ENCODE measurements at places on chromosomes 7 and 10. TPM values are rescaled to one million over a fixed set of nuclear protein-coding genes. Genes with fewer than 3 reads are reported as not detected.

DNA sequence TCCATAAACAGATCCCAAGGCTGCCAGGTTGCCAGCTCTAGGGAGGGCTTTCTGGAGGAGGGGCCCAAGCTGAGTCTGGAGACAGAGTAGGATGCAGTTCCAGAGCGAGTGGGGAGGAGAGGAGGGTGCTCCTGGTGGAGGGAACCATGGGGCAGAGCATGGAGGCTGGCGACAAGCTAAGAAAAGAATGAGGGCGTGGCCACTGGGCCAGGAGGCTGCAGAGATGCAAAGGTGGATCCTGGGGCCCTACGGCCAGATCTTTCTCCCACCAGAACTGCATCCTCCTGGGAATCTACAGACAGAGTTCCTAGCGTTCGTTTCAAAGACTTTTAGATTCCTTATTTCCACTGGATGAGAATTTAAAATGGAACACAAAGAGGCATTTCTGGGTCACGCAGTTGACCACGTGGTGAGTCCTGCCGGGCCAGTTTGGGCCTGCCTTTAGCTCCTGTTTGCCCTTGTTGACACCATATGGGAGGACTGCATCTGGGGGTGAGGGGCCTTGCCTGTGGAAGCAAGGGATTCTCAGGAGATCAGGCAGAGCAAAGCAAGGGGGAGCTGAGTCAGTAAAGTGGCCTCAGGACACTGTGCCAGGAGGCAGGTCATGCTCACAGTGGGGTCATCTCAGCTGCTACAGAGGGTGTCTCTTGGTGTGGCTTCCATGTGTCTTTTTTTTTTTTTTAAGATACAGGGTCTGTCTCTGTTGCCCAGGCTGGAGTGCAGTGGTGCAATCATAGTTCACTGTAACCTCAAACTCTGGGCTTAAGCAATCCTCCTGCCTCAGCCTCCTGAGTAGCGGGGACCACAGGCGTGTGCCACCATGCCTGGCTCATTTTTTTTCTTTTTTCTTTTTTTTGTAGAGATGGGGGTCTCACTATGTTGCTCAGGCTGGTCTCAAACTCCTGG is 137.8 kb downstream of the SH3PXD2A start:
- H3K4me3 ChIP-seq = no peak overlapping the region
- no peak overlapping the region for H3K27ac ChIP-seq
- H3K4me1 ChIP-seq = no peaks in the 10 kb centered on the region

- H3K4me3 ChIP-seq = no peak overlapping the region
- H3K27me3 ChIP-seq = no peaks in the 10 kb centered on the region
- peak overlapping the region; percentile 53 for H3K27ac ChIP-seq
- no peaks in the 10 kb centered on the region for H3K36me3 ChIP-seq
These were observed 49.5 kb upstream of the SLC29A3 start for GRCh38 chr10:71269301-71270288.

DNA sequence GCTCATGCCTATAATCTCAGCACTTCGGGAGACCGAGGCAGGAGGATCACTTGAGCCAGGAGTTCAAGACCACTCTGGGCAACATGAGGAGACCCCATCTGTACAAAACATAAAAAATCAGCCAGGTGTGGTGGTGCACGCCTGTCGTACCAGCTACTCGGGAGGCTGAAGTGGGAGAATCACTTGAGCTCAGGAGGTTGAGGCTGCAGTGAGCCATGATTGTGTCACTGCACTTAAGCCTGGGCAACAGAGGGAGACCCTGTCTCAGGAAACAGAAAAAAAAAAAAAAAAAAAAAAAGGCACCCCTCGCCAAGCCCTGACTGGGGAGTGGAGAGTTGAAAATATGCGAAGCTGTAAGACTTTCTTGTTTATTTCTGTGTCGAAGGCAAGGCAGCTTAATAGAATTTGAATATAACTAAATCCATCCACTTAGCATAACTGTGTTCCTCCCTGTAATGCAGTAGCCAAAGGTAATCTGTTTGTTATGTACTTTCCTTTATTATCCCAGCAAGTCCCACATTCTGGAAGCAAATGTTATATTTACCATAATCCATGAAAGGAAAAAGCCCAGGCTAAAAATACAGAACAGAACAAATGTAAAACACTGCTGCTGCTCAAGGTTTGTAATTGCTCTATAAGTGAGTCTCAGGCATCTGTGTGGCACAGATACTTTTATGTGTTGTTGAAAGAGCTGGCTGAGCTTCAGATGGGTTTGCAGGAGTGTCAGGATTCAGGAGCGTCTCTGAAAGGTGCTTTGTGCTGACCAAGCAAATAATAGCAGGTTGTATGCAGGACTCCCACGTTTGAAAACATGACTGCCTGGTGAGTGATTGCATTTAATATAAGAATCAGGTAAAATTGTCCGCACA is 127.2 kb downstream of the CELF2 start:
- H3K36me3 ChIP-seq = no peaks in the 10 kb centered on the region
- no peaks in the 10 kb centered on the region for H3K27me3 ChIP-seq
- peak overlapping the region; percentile 72 for H3K27ac ChIP-seq
- no peak for DNase-seq

DNA sequence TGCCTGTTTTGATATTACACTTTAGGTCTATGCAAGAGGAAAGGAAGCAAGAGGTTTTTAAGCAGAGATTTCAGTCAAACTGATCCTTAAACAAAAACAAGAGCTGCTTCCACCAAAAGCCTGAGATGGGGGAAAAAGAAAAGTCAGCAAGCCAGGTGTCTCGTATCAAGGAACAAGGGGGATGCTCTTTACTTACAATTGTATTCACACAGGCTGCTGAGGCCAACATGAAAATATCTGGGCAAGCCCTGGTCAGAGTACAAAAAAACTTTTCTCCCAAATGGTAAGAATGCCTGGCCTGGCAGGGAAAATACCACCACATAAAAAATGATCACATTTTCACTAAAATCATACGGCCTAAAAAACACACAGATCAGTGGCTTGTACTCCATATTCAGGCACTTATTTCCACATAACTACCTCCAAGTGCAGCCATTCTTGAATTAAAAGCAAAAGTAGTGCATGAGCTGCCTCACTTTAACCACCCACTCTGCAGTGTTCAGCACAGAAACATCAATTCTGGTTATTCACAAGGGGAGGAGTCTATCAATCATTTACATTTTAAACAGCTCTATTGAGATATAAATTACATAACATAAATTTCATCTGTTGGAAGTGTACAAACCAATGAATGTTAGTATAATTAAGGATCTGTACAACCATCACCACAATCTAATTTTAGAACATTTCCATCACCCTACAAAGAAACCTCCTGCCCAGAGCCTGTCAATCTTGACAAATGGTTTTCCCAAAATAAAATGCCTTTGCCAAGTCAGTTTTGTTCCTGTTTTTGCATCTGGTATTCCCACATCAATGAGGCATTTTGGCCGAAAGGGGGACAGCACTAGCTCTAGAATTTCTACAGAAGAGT is 70.2 kb downstream of the GRB10 start:
- DNase-seq = no peak
- peaks cover 64% of the 10 kb centered on the region for H3K4me1 ChIP-seq
- no peak overlapping the region for H3K4me3 ChIP-seq
- H3K36me3 ChIP-seq = no peaks in the 10 kb centered on the region
- no peaks in the 10 kb centered on the region for H3K27me3 ChIP-seq

GRCh38 chr10:125370578-125370977 is 210.2 kb upstream of the CTBP2 start:
- no peak for DNase-seq
- no peak overlapping the region for H3K4me3 ChIP-seq
- peaks cover 10% of the 10 kb centered on the region for H3K27me3 ChIP-seq
- H3K27ac ChIP-seq = no peak overlapping the region

- no peak for DNase-seq
- no peaks in the 10 kb centered on the region for H3K36me3 ChIP-seq
- H3K27me3 ChIP-seq = no peaks in the 10 kb centered on the region
- H3K27ac ChIP-seq = no peak overlapping the region
These were observed 66.7 kb downstream of the CCDC3 start for GRCh38 chr10:12934777-12935176.

DNA sequence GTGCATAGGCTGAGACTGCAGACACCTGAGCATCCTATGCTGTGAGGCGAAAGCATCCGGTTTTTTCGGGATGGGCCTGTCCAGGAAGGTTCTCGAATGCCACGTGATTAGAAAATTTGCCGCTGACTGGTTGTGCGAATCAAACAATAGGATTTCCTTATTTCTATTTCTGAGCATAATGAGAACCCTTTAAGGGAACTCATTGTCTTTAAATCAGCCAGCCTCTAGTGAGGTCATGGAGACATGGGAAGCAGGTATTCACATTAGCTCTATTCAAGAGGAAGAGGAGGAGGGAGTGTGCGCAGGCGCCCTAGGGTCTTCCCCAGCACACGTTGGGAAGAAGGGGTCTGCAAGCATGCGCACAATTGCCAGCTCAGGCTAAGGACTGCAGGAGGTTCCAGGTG is 5.6 kb downstream of the GIMAP1 start:
- H3K4me3 ChIP-seq = no peak overlapping the region
- no peak for DNase-seq
- H3K27ac ChIP-seq = peak overlapping the region; percentile 42
- H3K4me1 ChIP-seq = peaks cover 62% of the 10 kb centered on the region
- H3K27me3 ChIP-seq = no peaks in the 10 kb centered on the region

DNA sequence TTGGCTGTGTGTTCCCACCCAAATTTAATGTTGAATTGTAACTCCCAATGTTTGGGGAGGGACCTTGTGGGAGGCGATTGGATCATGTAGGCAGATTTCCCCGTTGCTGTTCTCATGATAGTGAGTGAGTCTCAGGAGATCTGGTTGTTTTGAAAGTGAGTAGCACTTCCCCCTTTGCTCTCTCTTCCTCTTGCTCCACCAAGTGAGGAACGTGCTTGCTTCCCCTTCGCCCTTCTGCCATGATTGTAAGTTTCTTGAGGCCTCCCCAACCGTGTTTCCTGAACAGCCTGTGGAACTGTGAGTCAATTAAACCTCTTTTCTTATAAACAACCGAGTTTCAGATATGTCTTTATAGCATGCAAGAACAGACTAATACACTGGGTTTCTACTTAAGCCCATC is 176.3 kb downstream of the CDK14 start:
- H3K36me3 ChIP-seq = peaks cover 26% of the 10 kb centered on the region
- H3K4me1 ChIP-seq = no peaks in the 10 kb centered on the region
- DNase-seq = no peak
- no peak overlapping the region for H3K4me3 ChIP-seq
- no peaks in the 10 kb centered on the region for H3K27me3 ChIP-seq

DNA sequence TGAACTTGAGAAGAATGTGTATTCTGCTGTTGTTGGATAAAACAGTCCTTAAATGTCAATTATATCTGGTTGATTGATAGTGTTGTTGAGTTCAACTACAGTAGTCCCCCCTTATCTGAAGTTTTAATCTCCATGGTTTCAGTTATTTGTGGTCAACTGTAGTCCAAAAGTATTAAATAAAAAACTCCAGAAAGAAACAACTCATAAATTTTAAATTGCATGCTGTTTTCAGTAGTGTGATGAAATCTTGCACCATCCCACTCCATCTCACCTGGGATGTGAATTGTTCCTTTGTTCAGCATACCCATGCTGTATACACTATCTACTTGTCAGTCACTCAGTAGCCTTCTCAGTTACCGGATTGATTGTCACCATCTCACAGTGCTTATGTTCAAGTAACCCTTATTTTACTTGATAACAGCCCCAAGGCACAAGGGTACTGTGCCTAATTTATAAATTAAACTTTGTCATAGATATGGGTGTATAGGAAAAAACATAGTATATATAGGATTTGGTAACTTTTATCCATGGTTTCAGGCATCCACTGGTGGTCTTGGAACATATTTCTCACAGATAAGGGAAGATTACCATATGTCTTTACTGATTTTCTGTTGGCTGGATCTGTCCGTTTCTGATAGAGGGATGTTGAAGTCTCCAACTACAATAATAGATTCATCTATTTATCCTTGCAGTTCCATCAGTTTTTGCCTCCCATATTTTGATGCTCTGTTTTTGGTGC is 57.1 kb downstream of the AOAH start:
- H3K4me1 ChIP-seq = no peaks in the 10 kb centered on the region
- H3K36me3 ChIP-seq = no peaks in the 10 kb centered on the region
- no peaks in the 10 kb centered on the region for H3K27me3 ChIP-seq

GRCh38 chr10:79123547-79123963 is 54.8 kb downstream of the ZMIZ1 start:
- H3K27me3 ChIP-seq = no peaks in the 10 kb centered on the region
- DNase-seq = no peak
- H3K36me3 ChIP-seq = peaks cover 92% of the 10 kb centered on the region
- peak overlapping the region; percentile 45 for H3K27ac ChIP-seq
- no peak overlapping the region for H3K4me3 ChIP-seq

DNA sequence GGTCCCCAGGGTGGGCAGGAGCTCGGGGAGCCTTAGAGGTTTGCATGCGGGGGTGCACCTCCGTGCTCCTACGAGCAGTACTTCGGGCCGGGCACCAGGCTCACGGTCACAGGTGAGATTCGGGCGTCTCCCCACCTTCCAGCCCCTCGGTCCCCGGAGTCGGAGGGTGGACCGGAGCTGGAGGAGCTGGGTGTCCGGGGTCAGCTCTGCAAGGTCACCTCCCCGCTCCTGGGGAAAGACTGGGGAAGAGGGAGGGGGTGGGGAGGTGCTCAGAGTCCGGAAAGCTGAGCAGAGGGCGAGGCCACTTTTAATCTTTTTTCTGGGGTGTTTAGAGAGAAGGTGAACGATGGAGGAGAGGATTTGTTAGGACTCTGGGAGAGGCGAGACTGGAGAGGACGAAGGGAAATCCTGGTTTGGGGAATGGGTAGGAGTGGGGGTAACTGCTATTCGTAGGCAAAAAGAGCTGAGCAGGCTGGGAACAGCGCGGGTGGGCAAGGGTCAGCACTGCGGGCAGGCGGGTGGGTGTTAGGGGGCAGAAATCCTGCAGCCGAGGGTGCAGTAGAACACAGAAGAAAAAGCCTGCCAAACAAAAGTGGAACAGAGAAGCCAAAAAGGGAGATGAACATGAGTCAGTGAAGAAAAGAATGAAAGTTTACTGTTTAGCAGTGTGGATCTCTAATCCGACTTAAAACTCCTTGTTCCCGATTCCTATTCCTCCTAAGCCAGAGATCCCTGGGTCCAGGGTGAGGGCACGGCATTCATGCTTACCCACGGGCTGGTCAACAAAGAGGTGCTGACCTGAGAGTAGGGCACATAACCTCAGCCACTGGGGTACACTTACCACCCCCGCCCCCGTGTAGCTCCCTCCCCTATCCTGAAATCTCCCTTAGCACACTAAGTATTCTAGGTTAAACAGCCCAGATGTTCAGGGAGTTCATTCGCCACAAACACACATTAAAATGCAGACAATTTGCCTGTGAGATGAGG is 26.9 kb downstream of the PRSS2 start:
- DNase-seq = peak; percentile 83
- H3K36me3 ChIP-seq = peaks cover 15% of the 10 kb centered on the region
- peak overlapping the region; percentile 98 for H3K27ac ChIP-seq
- H3K4me1 ChIP-seq = peaks cover 43% of the 10 kb centered on the region
- no peaks in the 10 kb centered on the region for H3K27me3 ChIP-seq

Gene TRPV5
- 0.03 TPM for polyA plus RNA-seq

Gene ADARB2
- 0.05 TPM for polyA plus RNA-seq

Gene KAT6B
- polyA plus RNA-seq = 5.0 TPM

Gene RAMP3
- 21.6 TPM for polyA plus RNA-seq

Gene TNS3
- polyA plus RNA-seq = 31.4 TPM

Gene FUOM
- polyA plus RNA-seq = 43.8 TPM

Gene SEPHS1
- polyA plus RNA-seq = 23.5 TPM

Gene NKX6-2
- polyA plus RNA-seq = 0.03 TPM

Gene MYL10
- not detected for polyA plus RNA-seq

Gene FAM180A
- polyA plus RNA-seq = not detected

Gene INA
- 0.02 TPM for polyA plus RNA-seq

Gene SPAG6
- polyA plus RNA-seq = 0.11 TPM

Gene GSTO2
- polyA plus RNA-seq = 0.91 TPM

Gene MXI1
- polyA plus RNA-seq = 8.8 TPM

Measured in spleen (tissue), 13 donors.